Neural progenitor cell (in vitro differentiated cells): ENCODE measurements at places on chromosomes 2 and 18. TPM values are rescaled to one million over a fixed set of nuclear protein-coding genes. Genes with fewer than 3 reads are reported as not detected.

The ASPRV1 gene
- 0.30 and 1.2 TPM in 2 replicates for total RNA-seq

GRCh38 chr2:231163414-231164095, 34.9 kb upstream of the ARMC9 start:
- H3K27ac ChIP-seq, result no peak overlapping the region
- no peak for DNase-seq
- H3K36me3 ChIP-seq, result no peaks in the 10 kb centered on the region
- H3K4me3 ChIP-seq, result no peak overlapping the region

GRCh38 chr2:29628862-29629261, 292.5 kb downstream of the ALK start:
- H3K36me3 ChIP-seq, result no peaks in the 10 kb centered on the region
- no peaks in the 10 kb centered on the region for H3K27me3 ChIP-seq
- DNase-seq, result no peak
- no peaks in the 10 kb centered on the region for H3K4me1 ChIP-seq

DNA sequence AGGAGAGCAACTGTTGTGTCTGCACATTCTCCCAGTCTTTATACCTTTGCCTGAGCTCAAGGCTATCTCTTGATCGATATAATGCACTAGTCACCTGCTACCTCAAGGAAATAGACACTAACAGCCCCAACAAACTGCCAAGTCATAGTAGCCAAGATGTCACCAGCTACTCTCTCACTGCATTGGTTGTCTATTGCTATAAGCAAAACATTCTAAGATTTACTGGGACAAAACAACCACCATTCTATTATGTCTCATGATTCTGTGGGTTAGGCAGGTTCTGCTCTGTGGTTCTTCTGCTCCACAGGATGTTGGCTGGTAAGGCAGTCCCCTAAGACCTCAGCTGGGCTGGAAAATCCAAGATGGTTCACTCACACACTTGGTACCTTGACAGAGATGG, 28.5 kb upstream of the MLPH start:
- no peak overlapping the region for H3K4me3 ChIP-seq
- DNase-seq, result no peak
- no peaks in the 10 kb centered on the region for H3K36me3 ChIP-seq
- no peaks in the 10 kb centered on the region for H3K27me3 ChIP-seq

DNA sequence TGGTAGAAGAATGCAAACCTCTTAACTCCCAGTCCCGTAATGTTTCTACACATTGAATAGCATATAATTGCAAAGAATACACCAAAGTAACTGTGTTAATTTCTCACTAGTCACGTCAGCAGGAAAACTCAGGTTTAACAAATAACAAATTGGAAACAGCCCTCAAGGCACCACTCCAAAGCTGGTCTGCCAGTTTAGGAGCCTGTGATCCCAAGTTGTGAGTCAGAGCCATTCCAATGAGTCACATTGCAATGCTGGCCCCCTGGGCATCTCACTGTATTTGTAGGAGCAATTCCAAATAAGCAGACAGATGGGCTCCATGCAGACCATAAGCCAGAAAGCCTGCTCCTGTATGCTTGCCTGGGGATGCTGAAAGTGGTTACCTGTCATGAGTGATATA, 143.2 kb upstream of the SETBP1 start:
- no peak overlapping the region for H3K4me3 ChIP-seq
- no peaks in the 10 kb centered on the region for H3K36me3 ChIP-seq
- H3K27me3 ChIP-seq, result no peaks in the 10 kb centered on the region
